ENCODE measurements at places on chromosomes 5 and 9.

DNA sequence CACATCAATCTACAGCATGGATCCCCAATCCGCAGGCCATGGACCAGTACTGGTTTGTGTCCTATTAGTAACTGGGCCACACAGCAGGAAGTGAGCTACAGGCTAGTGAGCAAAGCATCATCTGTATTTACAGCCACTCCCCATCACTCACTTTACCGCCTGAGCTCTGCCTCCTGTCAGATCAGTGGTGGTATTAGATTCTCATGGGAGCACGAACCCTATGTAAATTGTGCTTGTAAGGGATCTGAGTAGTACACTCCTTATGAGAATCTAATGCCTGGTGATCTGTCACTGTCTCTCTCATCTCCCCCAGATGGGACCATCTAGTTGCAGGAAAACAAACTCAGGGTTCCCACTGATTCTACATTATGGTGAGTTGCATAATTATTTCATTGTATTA, 212.7 kb upstream of the FAM174A start:
- DNase-seq = no peak

DNA sequence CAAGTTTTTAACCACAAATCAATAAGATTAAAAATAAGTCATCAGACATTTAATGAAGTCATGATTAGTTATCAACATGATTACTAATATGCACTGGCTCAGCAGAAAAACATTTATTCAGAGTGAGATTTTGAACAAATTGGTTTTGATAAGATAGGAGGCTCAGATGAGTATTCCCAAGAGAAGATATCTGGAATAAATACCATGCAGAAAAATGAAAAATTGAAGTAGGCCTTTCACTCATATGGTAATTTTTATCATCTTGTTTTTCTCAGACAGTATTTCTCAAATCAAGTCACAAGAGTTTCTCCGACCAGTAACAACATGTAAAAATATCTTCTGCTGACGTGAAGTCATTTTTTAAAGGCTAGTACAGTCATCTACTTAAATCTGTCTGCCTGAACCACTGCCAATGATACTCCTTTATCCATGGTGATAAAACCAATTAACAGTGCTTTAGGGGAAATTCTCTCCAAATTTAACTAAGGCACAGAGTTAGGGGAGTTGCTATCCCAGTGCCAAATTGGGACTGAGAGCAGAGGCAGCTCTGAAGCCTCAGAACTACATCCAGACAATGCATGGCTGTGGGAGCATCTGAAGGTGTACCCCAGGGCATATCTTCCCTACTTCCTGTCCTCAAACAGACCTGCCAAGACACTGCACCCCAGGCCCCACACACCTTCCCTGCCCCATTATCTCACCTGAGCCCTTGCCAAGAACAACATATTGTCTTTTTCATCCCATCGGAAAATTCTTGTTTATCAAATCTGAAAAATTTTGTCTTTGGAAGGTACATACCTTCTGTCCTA, 105.5 kb upstream of the TSLP start:
- no peak for DNase-seq

- DNase-seq = no peak
These were observed 488.1 kb upstream of the PAPPA start for GRCh38 chr9:115665519-115665918.

- no peak for DNase-seq
These were observed 41.5 kb upstream of the STARD4 start for GRCh38 chr5:111553868-111554267.

DNA sequence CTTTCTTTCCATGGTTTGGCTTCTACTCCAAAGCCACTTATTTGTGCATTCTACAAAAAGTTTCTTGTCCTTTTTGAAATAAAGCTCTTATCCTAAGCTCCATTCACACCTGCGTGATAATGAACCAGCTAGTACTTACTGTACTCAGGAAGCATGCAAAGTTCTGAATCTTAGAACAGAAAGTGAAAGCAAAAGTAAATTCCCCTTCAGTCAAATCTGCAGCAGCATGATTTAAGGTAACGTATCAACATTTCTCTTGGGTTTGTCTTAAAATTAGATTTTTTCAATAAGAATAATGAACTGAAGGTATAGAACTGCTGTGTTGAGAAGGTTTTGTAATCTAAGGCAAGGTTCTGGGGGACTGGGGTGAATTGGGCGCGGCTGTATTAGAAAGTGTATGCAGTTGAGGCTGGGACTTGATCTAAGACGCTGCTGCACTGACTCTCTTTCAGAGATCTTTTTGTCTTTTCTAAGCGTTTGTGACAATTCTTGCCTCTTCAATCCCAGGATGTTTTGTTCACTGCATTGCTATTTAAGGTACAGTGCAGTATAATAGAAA, at the start of gene ERAP2:
TSS of gene ERAP2 (plus strand) at position 209 of the 559 bp plus-strand sequence. CDS start 3,186 bp downstream, outside the sequence.
- DNase-seq = peak; percentile 69

All from activated CD4-positive, alpha-beta T cell treated with anti-CD3 and anti-CD28 coated beads, Interleukin-2, Interleukin-6, amounts not matched to agents 100 ng/mL and 50 ng/mL, durations not matched to agents 16 hours and 8 hours (primary cell).